Progenitor cell of endocrine pancreas (in vitro differentiated cells): ENCODE measurements at places on chromosomes 1 and 21. TPM values are rescaled to one million over a fixed set of nuclear protein-coding genes. Genes with fewer than 3 reads are reported as not detected.
A peak's percentile ranks its signal among the peaks of the same experiment; 100 is the strongest.

BARHL2 gene
- total RNA-seq: not detected in 2 replicates

ELAPOR1 gene
- 10.6 and 14.6 TPM in 2 replicates for total RNA-seq

SPRR2F gene
- 1.7 and 4.0 TPM in 2 replicates for total RNA-seq

- DNase-seq: peak; percentile 56
These were observed 8.6 kb upstream of the ACTRT2 start for GRCh38 chr1:3012456-3013291.

DNA sequence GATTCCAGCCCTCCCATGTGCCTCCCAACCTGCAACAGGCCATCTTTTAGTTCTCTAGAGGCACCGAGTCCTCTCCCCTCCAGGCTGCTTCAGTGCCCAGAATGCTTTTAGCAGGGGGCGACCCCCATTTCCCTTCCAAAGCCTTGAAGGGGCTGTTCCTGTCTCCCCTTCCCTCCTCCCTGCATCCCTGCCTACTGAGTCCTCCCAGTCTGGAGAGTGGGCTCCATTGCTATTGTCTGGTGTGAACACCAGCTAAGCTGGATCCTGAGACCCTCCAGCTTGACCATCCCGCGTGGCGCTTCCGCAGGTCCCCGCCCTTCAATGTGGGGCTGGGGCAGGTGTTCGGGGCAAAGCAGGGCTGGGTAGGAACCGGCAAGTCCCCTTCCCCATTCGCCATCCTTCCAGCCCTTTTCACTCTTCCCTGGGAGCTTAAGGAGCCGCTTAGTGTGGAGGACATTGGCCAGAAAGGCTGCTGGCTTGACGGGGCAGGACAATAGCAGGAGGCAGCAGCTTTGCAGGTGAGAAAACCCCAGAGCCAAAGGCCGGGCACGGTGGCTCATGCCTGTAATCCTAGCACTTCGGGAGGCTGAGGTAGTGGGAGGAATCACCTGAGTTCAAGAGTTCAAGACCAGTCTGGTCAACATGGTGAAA lies 32.2 kb downstream of the PADI6 start:
- DNase-seq: no peak
